ENCODE measurements at places on chromosomes 5 and 9.
A peak's percentile ranks its signal among the peaks of the same experiment; 100 is the strongest.

DNA sequence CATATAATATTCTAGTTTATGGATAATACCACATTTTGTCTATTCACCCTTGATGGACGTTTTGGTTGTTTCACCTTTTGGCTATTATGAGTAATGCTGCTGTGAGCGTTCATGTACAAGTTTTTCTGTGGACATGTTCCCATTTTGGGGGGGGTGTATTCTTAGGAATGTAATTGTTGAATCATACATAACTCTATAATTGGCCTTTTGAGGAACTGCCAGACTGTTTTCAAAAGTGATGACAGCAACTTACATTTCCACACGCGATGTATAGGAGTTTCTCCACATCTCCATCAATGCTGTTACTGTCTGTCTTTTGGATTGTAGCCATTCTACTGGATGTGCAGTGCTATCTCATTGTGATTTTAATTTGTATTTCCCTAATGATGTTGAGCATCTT, 69.8 kb downstream of the SLC46A2 start:
- DNase-seq, result peak; percentile 74

GRCh38 chr9:124741662-124742061, 29.4 kb downstream of the NR6A1 start:
- no peak for DNase-seq

GRCh38 chr9:136489731-136490130, 6.9 kb upstream of the SEC16A start:
- no peak for DNase-seq

- DNase-seq, result peak; percentile 40
Measured at GRCh38 chr9:85223506-85224125, 518.1 kb downstream of the AGTPBP1 start.

- DNase-seq, result peak; percentile 3
Measured at GRCh38 chr9:6243746-6244145, 28.1 kb downstream of the IL33 start.

DNA sequence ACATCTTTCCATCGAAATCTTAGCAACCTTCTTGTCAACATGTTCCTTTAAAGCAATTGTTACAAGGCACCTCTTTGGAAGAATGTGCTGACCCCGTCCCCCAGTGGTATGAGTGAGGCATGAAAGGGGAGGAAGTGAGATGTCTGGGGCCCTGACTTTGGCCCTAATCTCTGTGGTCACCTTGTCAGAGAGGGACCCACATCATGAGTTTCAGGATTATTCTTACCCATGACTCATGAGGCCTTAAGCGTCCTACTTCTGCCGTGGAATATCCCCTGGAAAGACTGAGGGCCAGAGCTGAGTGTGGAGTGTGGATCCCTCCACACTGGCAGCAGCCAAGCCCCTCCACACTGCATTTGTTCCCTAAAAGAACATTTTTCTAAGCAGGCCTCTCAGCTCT, 81.2 kb downstream of the FSTL4 start:
- no peak for DNase-seq

Measured in EL (cell line).